Stimulated activated CD8-positive, alpha-beta memory T cell treated with anti-CD3 and anti-CD28 coated beads, Interleukin-4, amount 100 ng/mL, for 1 hour (primary cell): ENCODE measurements at places on chromosomes 11 and 22.

- no peak for DNase-seq
These were observed 14.4 kb downstream of the ELMOD1 start for GRCh38 chr11:107605061-107606006.

- DNase-seq, result no peak
These were observed 10.8 kb downstream of the SGSM1 start for GRCh38 chr22:24816806-24817205.

GRCh38 chr11:38345286-38345685, 1747.2 kb upstream of the RAG2 start:
- DNase-seq, result no peak

DNA sequence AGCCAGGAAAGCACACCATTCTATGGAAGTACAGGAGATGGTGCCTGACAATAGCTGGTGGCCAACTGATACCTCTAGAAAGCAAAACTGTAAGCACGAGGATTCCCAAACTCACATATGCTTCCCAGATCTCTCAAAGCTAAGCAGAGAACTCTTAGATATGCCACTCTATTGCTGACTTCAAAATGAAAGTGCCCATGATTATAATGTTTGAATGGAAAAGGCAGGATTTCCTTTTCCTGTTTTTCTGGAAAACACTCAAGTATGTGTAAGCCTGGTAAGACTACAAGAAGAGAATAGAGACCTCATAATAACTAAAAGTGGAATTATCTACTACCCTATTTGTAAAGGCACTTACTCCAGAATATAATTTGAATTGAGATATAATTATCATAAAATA, 2.6 kb upstream of the CARD18 start:
- no peak for DNase-seq

- no peak for DNase-seq
These were observed 84.8 kb downstream of the SNX19 start for GRCh38 chr11:130831506-130831905.

GRCh38 chr22:46042786-46043185, 65.8 kb upstream of the WNT7B start:
- no peak for DNase-seq

DNA sequence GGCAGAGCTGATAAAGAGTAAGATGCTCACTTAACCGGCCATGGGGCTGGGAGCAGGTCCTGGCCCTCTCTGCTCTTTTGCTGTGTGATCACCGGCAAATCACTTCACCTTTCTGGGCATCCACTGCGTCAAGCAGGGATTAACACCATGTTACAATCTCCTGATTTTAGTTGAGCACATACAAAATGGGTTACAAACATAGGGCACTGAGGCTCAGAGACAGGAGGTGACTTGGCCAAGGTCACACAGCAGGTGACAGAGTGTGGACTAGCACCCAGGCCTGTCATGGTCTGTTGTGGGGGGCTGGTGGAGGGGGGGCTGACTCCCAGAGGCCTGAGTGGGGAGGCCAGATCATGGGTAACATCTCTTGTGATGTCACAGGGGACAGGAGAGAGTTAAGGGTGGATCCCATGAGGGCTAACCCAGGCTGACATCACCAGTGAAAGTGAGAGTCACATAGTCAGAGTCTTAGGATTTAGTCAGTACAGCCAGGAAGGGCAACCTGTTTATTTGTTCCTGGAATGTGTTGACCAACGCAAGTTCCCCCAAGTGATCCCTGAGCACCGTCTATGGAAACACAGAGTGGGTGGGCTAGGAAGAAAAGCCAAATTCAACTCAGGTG, 27.8 kb downstream of the GDPD5 start:
- no peak for DNase-seq

- DNase-seq, result no peak
These were observed 41.6 kb downstream of the PITPNB start for GRCh38 chr22:27877501-27877900.

DNA sequence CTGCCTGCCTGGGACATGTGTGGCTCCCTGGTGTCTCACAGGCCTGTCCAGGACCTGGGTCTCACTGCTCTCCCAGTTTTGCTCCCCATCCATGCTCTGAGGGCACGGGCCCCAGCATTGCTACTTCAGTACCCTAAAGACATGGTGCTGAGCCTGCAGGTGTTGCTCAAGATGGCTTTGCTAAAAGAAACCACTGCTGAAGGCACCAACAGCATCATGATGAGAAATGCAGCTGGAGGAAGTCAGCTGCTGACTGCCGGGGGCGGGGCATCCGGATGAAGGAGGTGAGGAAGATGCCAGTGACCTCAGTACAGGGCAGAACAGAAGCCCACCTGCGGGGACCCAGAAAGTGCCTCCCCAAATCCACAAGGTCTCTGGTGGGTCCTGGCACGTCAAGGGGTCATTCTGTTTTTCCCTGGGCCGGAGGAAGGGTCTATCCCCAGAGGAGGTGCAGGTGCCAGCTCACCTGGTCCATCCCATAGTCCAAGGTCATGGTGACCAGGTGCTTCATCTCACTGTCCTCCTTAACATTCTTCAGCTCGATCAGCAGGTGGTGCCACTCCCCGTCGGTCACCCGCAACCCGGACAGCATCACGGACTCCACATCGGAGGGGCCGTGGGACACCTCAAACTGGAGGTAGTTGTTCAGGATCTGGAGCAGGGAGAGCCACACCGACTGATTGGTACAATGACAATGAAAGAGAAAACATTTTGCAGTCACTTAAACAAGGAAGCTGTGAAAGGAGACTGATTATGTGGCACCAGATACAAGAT, 63.9 kb downstream of the TRMU start:
- DNase-seq, result no peak
